ENCODE measurements at places on chromosomes 11 and 22.

DNA sequence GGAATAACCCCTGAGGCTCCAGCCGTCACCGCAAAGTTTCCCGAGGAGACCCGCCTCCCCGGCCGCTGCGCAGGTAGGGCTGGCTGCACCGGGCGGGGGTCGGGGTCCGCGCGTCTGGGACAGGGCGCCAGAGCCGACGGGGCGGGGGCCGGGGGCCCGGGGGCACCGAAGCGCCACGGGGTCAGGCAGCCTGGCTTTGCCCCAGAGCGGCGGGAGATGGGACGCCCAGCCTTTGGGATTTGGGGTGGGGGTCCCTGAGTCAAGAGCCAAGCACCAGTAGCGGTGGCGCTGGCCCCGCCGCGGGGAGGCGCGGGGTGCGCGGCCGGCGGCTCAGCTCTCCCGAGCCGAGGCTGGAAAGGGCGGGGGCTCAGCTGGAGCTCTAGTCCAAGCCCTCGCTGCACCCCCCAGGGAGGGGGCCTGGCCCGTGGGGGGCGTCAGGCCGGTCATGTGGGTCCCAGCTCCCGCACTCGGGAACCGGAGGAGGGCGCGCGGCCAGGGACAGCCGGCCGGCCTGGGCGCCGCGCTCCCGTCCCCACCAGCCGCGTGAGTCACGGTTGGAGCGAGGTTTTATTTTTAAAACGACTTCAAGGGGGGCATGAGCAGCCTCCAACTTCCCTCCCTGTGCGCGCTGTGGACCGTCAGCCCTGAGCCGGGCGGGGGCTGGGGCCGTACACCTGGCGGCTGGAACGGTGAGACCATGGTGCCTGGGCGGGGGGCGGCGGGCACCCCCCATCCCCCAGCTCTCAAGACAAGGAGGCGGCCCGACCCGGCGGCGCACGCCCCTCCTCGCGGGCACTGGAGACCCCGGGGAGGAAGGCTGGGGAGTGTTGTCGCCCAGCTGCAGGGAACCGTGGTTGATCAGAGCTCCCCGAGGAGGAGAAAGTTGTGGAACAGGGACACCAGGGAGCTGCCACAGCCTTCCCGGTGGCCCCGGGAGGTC is 626 bp downstream of the FLRT1 start:
- no peak for DNase-seq

DNA sequence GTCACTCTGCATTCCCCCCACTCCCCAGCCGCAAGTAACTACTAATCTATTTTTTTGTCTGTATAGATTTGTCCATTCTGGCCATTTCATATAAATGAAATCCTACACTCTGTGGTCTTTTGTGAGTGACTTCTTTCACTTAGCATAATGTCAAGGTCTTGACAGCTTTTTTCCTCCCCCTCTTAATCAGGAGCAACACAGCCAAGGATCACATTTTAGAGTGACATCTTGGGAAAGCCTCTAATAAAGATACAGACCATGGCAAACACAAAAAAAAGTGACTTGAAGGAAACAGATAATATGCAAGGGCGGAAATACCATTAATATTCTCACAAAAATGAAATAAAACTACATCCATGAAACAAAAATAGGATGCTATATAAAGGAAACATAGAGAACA is 43.9 kb downstream of the RAB30 start:
- no peak for DNase-seq

DNA sequence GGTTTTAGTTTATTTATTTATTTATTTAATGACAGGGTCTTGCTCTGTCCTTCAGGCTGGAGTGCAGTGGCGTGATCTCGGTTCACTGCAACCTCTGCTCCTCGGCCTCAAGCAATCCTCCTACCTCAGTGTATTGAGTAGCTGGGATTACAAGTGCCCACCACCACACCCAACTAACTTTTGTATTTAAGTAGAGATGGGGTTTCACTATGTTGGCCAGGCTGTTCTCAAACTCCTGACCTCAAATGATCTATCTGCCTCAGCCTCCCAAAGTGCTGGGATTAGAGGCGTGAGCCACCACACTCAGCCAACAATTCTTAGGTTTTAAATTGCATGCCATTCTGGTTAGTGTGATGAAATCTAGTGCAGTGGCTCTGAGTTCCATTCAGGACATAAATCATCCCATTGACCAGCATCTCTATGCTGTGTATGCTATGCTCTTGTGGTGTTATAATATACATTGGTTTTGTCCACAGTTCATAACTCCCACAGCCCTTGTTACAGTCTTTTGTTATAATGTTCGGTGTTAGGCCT is 28.5 kb downstream of the ZNF280B start:
- DNase-seq, result no peak

DNA sequence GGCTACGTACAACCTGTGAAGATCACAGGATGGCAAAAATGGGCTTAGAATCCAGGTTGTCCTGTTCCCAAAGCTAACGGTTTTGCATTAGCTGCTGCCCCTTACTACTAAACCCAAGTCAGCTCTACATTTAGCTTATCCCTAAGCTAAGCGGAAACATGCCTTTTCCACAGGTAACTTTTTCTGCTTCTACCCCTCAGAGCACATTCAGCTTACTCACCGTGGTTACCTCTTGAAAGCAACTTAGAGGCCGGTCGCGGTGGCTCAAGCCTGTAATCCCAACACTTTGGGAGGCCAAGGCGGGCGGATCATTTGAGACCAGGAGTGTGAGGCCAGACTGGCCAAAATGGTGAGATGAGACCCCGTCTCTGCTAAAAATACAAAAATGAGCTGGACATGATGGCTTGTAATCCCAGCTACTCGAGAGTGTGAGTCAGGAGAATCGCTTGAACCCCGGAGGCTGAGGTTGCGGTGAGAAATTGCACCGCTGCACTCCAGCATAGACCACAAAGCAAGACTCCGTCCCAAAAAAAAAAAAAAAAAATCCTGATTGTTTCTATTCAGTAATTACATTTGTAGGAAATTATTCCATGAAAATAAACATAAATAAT is 790 bp upstream of the TMEM41B start:
- DNase-seq, result no peak

GRCh38 chr11:74534216-74534945 is 40.9 kb upstream of the LIPT2 start:
- no peak for DNase-seq

GRCh38 chr11:128324051-128324481 is 263.3 kb downstream of the ETS1 start:
- DNase-seq, result no peak

GRCh38 chr11:86695373-86695772 is 23.0 kb upstream of the ME3 start:
- no peak for DNase-seq

GRCh38 chr11:30423886-30424285 is 101.0 kb downstream of the ARL14EP start:
- DNase-seq, result no peak

DNA sequence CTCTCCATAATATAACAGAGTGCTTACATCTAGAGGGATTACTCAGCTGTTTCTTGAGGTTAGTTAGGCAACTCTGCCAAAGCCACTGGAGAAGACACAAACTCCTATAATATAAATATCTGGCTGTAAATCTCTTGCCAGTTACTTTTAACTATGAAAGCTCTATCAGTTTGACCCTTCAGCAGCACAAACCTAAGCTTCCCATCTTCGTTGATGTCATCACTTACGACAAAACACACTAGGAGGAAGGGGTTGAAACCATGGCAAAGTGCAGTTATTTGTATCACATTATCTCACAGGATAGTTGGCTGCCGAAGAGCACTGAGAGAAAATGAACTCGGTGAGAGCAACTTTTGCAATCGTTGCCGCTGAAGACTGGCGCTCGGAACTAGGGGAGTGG is 922.1 kb downstream of the OPCML start:
- DNase-seq, result no peak

- DNase-seq, result no peak
Measured at GRCh38 chr11:120424185-120424969, 87.2 kb upstream of the GRIK4 start.

- no peak for DNase-seq
Measured at GRCh38 chr11:21447871-21448270, 745.0 kb upstream of the ANO5 start.

GRCh38 chr11:2477254-2477653 is 32.4 kb downstream of the KCNQ1 start:
- no peak for DNase-seq

GRCh38 chr11:113289431-113290187 is 24.8 kb upstream of the TTC12 start:
- peak; percentile 18 for DNase-seq

- no peak for DNase-seq
Measured at GRCh38 chr11:132855516-132855915, 676.8 kb downstream of the OPCML start.

DNA sequence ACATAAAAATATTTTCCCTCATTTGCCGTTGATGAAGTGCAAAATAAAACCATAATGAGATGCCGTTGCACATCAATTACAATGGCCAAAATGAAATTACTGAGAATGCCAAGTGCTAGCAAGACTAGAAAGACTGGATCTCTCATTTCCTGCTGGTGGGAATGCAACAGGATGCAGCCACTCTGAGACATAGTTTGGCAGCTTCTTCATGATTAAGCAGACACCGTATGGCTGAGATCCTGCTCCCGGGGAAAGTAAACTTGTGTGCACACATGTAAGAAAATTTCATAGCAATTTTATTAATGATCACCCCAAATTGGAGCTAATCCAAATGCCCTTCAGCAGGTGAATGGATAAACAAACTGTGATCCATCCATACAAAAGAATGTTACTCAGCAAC is 1013.2 kb downstream of the TBC1D22A start:
- DNase-seq, result no peak

- DNase-seq, result no peak
Measured at GRCh38 chr11:108854346-108854745, 189.5 kb downstream of the DDX10 start.

GRCh38 chr11:130246738-130247137 is 68.0 kb downstream of the ZBTB44 start:
- DNase-seq, result no peak

DNA sequence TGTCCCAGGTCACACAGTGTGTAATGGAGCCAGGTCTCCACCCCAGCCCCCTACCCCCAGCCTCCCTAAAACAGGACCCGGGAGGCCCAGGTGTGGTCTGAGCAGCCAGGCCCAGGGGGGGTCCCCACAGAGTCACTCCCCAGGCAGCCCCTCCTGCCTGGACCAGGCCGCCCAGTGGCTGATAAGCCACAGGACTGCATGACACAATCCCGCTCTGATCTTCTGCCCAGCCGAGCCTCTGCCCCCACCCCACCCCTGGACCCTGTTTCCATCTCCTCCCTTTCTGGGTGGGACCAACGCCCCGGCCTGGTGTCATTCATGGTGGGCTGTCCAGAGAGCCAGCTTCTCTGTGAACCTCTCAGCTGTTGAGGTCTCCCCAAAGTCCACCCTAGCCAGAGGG is 7.8 kb upstream of the LIF start:
- no peak for DNase-seq

GRCh38 chr22:38989466-38989865 is 7.3 kb downstream of the APOBEC3B start:
- no peak for DNase-seq

DNA sequence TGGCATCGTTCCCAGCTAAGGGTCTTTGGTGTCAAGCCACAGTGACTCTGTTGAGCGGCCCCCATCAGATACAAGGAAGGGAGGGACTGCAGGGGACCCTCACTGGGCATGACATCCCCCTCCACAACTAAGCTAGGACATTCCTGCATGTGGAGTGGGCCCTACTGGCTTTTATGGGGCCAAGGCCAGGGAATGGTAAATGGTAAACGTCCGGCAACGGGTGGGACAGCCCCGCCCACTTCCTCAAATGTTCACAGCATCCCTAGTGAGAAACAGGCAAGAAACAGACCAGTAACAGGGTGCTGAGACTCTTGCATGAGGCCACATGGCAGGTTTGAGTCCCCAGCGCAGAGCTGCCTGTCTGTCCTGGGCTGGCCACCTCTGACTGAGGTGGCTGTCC is 4.4 kb downstream of the TMPRSS6 start:
- no peak for DNase-seq

GRCh38 chr22:33105501-33105911 is 47.3 kb upstream of the SYN3 start:
- no peak for DNase-seq

- DNase-seq, result no peak
Measured at GRCh38 chr11:57675176-57675941, 7.4 kb downstream of the ZDHHC5 start.

- DNase-seq, result no peak
Measured at GRCh38 chr11:32894149-32894827, 1.7 kb downstream of the QSER1 start.

DNA sequence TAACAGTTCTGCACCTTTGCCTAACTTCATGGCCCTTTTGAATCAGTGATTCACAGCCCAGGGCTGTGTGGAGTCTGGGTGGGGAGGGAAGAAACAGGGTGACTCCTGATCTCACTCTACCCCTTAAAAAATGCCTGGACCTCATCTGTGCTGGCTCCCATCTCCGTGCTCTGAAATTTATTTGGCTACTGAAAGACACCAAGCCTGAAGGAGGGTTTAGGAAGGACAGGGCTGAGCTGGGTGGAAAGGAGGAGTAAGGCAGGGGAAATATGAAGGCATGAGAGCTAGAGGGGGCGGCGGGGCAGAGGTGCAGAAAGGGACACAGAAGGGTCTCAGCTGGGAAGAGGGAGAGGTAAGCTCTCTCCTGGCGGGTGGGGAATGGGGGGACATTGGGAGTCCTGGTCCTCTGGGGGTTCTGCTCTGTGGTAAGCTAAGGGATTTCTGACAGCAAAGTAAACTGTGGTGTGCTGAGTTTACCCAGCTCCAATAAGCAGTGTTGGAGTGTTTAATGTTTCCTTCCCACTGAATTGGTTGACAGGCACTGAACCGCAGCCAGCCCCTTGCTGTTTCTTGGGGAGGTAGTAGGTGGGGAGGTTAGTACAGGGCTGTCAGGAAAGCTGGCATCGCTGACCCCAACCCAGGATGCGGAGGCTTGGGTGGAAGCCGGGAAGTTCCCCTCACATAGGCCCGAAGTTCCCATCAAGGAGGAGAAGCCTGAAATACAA is 71.1 kb downstream of the RPUSD4 start:
- no peak for DNase-seq

DNA sequence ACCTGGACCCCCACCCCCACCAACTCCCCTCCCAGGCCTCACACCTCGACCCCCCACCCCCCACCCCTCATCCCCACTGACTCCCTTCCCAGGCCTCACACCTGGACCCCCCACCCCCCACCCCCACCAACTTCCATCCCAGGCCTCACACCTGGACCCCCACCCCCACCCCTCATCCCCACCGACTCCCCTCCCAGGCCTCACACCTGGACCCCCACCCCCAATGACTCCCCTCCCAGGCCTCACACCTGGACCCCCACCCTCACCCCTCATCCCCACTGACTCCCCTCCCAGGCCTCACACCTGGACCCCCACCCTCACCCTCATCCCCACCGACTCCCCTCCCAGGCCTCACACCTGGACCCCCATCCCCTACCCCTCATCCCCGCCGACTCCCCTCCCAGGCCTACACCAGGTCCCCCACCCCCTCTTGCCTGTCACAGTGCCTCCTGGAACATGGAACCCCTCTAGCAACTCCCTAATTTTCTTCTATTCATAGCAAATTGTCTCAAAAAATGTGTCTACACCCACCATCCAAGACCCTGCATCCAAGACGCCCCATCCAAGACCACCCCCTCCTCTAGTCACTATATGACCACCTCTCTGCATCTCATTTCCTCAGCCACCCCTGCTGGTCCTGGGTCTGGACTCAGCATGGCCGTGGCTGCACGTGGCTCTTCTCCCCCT is 36.9 kb upstream of the BRSK2 start:
- no peak for DNase-seq

- DNase-seq, result no peak
Measured at GRCh38 chr11:9489080-9489765, 28.4 kb downstream of the ZNF143 start.

GRCh38 chr11:80816454-80816847 is 1375.6 kb upstream of the TENM4 start:
- DNase-seq, result no peak
